SJCRH30 (cell line): ENCODE measurements at places on chromosomes 16 and 17.

GRCh38 chr16:6019490-6019991, 921.9 kb upstream of the EEF2KMT start:
- H3K27me3 ChIP-seq = no peaks in the 10 kb centered on the region
- no peaks in the 10 kb centered on the region for H3K4me1 ChIP-seq
- no peak overlapping the region for H3K27ac ChIP-seq
- H3K4me3 ChIP-seq = no peak overlapping the region

DNA sequence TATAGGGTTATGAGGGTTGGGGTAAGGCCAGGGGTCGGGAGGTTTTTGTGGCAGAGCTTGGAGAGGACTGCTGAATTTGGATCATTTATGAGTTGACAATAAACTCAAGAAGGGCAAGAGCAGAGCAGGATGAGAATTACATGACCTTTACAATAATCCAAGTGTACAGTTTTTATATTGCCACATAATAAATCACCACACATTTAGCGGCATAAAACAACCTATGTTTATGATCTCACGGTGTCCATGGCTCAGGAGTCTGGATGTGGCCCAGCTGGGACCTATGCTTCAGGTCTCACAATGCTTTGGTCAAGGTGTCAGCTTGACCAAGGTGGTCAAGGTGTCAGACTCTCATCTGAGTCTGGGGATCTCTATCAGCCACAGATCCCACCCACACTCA, 118.3 kb upstream of the WSCD1 start:
- no peaks in the 10 kb centered on the region for H3K36me3 ChIP-seq
- no peak overlapping the region for H3K4me3 ChIP-seq
- no peaks in the 10 kb centered on the region for H3K27me3 ChIP-seq
- H3K27ac ChIP-seq = no peak overlapping the region
- DNase-seq = no peak

DNA sequence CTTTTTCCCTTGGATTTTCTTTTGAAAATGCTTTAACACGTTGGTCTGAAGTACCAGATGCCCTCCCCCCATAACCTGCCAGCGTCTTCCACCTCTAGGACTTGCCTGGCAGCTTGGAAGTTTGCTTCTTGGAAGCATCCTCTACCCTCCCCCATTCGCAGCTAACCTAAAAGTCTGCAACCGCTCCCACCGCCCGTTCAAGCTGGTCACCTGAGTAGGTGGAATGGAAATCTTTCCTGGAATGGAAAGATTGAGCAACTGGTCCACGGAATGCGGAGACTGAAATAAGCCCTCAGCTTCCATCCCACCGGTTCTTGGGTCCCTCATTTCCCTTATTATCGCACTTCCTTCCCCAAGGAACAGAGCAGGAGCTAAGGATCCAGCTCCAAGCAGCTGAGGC, 31.4 kb downstream of the HS3ST3B1 start:
- no peak overlapping the region for H3K4me3 ChIP-seq
- H3K36me3 ChIP-seq = no peaks in the 10 kb centered on the region
- DNase-seq = no peak

- DNase-seq = no peak
- no peaks in the 10 kb centered on the region for H3K27me3 ChIP-seq
- no peak overlapping the region for H3K27ac ChIP-seq
- no peaks in the 10 kb centered on the region for H3K4me1 ChIP-seq
- H3K36me3 ChIP-seq = no peaks in the 10 kb centered on the region
Observed at GRCh38 chr16:21727344-21727743, 63.6 kb downstream of the OTOA start.

GRCh38 chr16:82586130-82586529, 40.6 kb upstream of the CDH13 start:
- H3K36me3 ChIP-seq = no peaks in the 10 kb centered on the region
- H3K4me3 ChIP-seq = no peak overlapping the region
- no peaks in the 10 kb centered on the region for H3K27me3 ChIP-seq
- no peak overlapping the region for H3K27ac ChIP-seq

GRCh38 chr17:77594416-77595209, 363.9 kb upstream of the TNRC6C start:
- H3K27ac ChIP-seq = no peak overlapping the region
- DNase-seq = no peak
- peaks cover 19% of the 10 kb centered on the region for H3K27me3 ChIP-seq
- H3K4me1 ChIP-seq = peaks cover 4% of the 10 kb centered on the region; the same call in 1 of the 2 replicates

GRCh38 chr16:6836766-6837165, 495.9 kb upstream of the RBFOX1 start:
- no peaks in the 10 kb centered on the region for H3K4me1 ChIP-seq
- no peaks in the 10 kb centered on the region for H3K36me3 ChIP-seq
- DNase-seq = no peak

DNA sequence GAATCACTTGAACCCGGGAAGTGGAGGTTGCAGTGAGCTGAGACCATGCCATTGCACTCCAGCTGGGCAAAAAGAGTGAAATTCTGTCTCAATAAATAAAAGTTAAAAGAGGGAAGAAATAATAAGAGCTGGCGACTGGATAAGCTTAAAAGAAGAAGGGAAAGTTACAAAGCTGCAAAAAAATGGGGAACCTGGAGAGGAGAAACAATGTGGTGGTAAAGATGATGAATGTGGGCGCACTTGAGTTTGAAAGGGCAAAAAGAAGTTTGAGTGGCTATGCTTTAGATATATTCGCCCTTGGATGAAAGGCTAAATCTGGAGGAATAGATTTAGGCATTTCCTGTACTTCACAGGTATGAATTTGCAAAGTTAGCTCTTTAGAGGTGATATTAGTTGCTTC, 53.0 kb upstream of the YPEL2 start:
- H3K4me3 ChIP-seq = no peak overlapping the region
- no peaks in the 10 kb centered on the region for H3K27me3 ChIP-seq
- no peak overlapping the region for H3K27ac ChIP-seq
- no peaks in the 10 kb centered on the region for H3K36me3 ChIP-seq
- no peak for DNase-seq

DNA sequence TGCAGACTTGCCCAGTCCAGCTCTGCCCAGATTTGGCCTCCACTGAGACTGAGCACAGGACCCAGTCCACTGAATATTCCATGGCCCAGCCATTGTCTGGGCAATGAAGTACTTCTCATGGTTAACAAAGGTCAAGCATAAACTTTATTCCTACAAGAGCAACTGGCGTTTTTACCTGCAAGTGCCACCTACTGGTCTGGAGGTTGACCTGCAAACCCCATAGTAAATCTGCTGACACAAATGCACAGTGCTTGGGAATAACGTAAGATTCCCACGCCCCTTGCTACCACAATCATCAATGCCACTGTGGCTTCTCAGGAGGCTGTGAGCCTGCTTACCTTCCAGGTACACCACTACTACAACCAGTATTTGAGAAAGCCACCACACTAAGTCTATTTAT, 170.2 kb downstream of the CEP112 start:
- H3K4me1 ChIP-seq = no peaks in the 10 kb centered on the region
- no peak for DNase-seq
- H3K27ac ChIP-seq = no peak overlapping the region
- H3K27me3 ChIP-seq = no peaks in the 10 kb centered on the region

- H3K27ac ChIP-seq = no peak overlapping the region
- no peak for DNase-seq
- H3K36me3 ChIP-seq = no peaks in the 10 kb centered on the region
- H3K27me3 ChIP-seq = 0 out of 2 replicates have a peak, but pooled peaks cover 3% of the 10 kb centered on the region
- H3K4me3 ChIP-seq = no peak overlapping the region; the same call in 1 of the 2 replicates
- no peaks in the 10 kb centered on the region for H3K4me1 ChIP-seq
Observed at GRCh38 chr17:48672340-48672739, 46.2 kb upstream of the HOXB9 start.

- no peaks in the 10 kb centered on the region for H3K36me3 ChIP-seq
- no peaks in the 10 kb centered on the region for H3K4me1 ChIP-seq
- no peak overlapping the region for H3K27ac ChIP-seq
- no peaks in the 10 kb centered on the region for H3K27me3 ChIP-seq
Observed at GRCh38 chr17:4186357-4186881, 43.4 kb downstream of the CYB5D2 start.

DNA sequence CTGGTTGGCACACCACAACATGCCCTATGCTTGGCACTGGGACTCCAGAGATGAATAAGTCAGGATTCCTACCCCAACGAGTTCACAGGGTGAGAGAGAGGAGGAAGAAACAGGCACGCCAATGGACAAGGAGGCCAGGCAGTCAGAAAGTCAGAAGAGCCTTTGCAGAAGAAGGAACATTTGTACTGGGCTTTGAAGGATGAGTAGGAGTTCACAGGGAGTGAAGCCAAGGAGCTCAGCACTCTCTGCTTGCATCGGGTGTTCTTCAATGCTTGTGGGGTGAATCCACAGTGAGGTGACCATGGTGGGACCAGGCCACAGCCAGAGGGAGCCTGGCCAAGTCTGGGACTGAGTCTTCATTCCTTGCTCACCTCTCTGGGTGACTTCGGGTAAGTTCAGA, 47.5 kb downstream of the AIPL1 start:
- H3K4me3 ChIP-seq = no peak overlapping the region
- no peaks in the 10 kb centered on the region for H3K27me3 ChIP-seq
- no peaks in the 10 kb centered on the region for H3K36me3 ChIP-seq
- no peaks in the 10 kb centered on the region for H3K4me1 ChIP-seq
- DNase-seq = no peak

GRCh38 chr16:51243936-51244436, 92.9 kb upstream of the SALL1 start:
- H3K4me3 ChIP-seq = no peak overlapping the region
- H3K27ac ChIP-seq = no peak overlapping the region
- no peaks in the 10 kb centered on the region for H3K27me3 ChIP-seq

DNA sequence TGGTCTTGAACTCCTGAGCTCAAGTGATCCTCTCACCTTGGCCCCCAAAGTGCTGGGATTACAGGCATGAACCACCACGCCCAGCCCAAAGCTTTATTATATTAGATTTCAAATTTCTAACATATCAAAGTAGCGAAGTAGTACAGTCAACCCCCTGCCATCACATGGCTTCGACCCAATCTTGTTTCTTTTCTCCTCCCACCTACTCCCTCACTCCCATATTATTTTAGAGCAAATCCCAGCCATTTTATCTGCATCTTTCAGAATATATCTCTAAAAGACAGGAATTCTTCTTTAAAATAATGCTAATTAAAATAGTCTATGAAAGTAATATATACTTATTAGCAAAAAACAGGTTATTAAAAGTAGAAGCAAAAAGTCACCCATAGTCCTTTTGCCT, 893 bp downstream of the IGSF6 start:
- H3K36me3 ChIP-seq = peaks cover 7% of the 10 kb centered on the region
- H3K4me3 ChIP-seq = no peak overlapping the region
- H3K27me3 ChIP-seq = no peaks in the 10 kb centered on the region
